Activated CD4-positive, alpha-beta T cell treated with anti-CD3 and anti-CD28 coated beads, Interleukin-2, amount 10 ng/mL, durations not matched to agents 7 days and 5 days (primary cell): ENCODE measurements at places on chromosomes 5 and 9. TPM values are rescaled to one million over a fixed set of nuclear protein-coding genes. Genes with fewer than 3 reads are reported as not detected.

DNA sequence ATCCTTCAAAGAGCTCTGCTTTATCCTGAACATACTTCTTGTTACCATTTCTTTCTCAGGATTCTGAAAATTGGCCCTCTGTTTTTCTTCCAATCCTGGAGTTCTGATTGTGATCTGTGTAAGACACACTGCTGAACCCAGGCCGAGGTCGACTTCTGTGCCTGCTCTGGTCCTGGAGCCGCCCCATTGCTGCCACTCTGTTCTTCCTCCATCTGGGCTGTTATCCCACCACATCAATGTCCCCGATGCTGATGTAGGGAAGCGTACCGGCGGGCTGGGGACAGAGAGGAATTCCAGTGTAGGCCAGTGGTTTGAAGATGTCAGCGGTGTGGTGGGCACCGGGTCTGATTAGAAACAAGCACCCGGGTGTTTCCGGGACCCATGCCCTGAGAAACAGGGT is 102.5 kb downstream of the LIFR start:
- H3K27me3 ChIP-seq, result peaks cover 76% of the 10 kb centered on the region
- no peaks in the 10 kb centered on the region for H3K36me3 ChIP-seq
- no peak overlapping the region for H3K4me3 ChIP-seq
- H3K27ac ChIP-seq, result peak overlapping the region; percentile 55
- DNase-seq, result no peak

- H3K36me3 ChIP-seq, result peaks cover 6% of the 10 kb centered on the region
- peak overlapping the region; percentile 76 for H3K4me3 ChIP-seq
- no peaks in the 10 kb centered on the region for H3K27me3 ChIP-seq
- H3K27ac ChIP-seq, result peak overlapping the region; percentile 97
Observed at GRCh38 chr9:136882109-136882946, 4.0 kb upstream of the TRAF2 start.

GRCh38 chr9:127535834-127536233 is 76.2 kb upstream of the STXBP1 start:
- no peak overlapping the region for H3K27ac ChIP-seq
- DNase-seq, result no peak
- no peaks in the 10 kb centered on the region for H3K4me1 ChIP-seq

DNA sequence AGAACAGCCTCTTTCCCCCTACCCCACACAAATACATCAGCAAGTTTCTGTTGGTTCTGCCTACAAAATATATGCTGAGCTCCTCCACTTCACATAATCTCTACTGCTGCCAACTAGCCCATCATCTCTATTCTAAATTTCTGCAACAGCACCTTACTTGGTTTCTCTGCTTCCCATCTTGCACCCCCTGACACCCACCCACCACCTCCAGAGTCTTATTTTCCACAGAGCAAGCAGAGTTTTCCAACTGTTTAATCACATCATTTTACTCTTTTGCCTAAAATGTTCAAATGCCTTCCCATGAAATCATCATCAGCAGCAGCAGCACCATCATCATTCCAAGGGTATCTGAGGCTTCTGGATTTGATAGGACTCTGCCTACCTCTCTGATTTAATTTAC is 295.7 kb downstream of the CTNND2 start:
- no peak overlapping the region for H3K27ac ChIP-seq
- no peak overlapping the region for H3K4me3 ChIP-seq
- H3K36me3 ChIP-seq, result no peaks in the 10 kb centered on the region
- no peaks in the 10 kb centered on the region for H3K4me1 ChIP-seq
- H3K27me3 ChIP-seq, result no peaks in the 10 kb centered on the region

The CTNND2 gene
- total RNA-seq, result not detected

The PLPP7 gene
- total RNA-seq, result not detected

The LSM11 gene
- total RNA-seq, result 5.3 TPM
